A375 (cell line): ENCODE measurements at places on chromosomes 1 and 21. TPM values are rescaled to one million over a fixed set of nuclear protein-coding genes. Genes with fewer than 3 reads are reported as not detected.

The FAM72C gene
- 9.7 and 14.3 TPM in 2 replicates for total RNA-seq

The HSD3B2 gene
- total RNA-seq: 0.37 TPM in 1 of 2 replicates, not detected in the other

The OR2T2 gene
- not detected in 2 replicates for total RNA-seq

The PIAS3 gene
- 14.6 and 17.5 TPM in 2 replicates for total RNA-seq

The TEX38 gene
- not detected in 2 replicates for total RNA-seq

The PTGFRN gene
- total RNA-seq: 41.5 and 58.8 TPM in 2 replicates

The CELA3B gene
- total RNA-seq: not detected in 2 replicates

The PDPN gene
- total RNA-seq: 0.80 TPM in 1 of 2 replicates, not detected in the other

The AGL gene
- total RNA-seq: 4.9 and 5.5 TPM in 2 replicates

The S100A4 gene
- 142 and 157 TPM in 2 replicates for total RNA-seq

The TMEM222 gene
- total RNA-seq: 43.9 and 45.3 TPM in 2 replicates

The CSF3R gene
- total RNA-seq: not detected in 2 replicates

The HCRTR1 gene
- not detected in 2 replicates for total RNA-seq

The OR10J1 gene
- not detected in 2 replicates for total RNA-seq

The RCSD1 gene
- not detected in 2 replicates for total RNA-seq

The SV2A gene
- total RNA-seq: 30.9 and 31.2 TPM in 2 replicates

The CD34 gene
- total RNA-seq: 0.19 TPM in 1 of 2 replicates, not detected in the other

The FALEC gene
- 2.6 TPM in 1 of 2 replicates, not detected in the other for total RNA-seq

The HES3 gene
- total RNA-seq: not detected in 2 replicates

The DENND1B gene
- total RNA-seq: 5.7 and 6.6 TPM in 2 replicates

The CFAP141 gene
- not detected in 2 replicates for total RNA-seq

The PGLYRP3 gene
- not detected in 2 replicates for total RNA-seq

The ZNF691 gene
- total RNA-seq: 6.5 and 9.9 TPM in 2 replicates

The NUP210L gene
- 0.08 TPM in 1 of 2 replicates, not detected in the other for total RNA-seq

The SPOCD1 gene
- 9.9 and 10.8 TPM in 2 replicates for total RNA-seq

The MEGF6 gene
- 1.0 and 1.3 TPM in 2 replicates for total RNA-seq

The KRTAP19-4 gene
- not detected in 2 replicates for total RNA-seq

The C8A gene
- not detected in 2 replicates for total RNA-seq

The SH2D5 gene
- total RNA-seq: 1.7 and 2.8 TPM in 2 replicates

The RBM15 gene
- 62.0 and 62.6 TPM in 2 replicates for total RNA-seq

The SHE gene
- 0.08 and 0.11 TPM in 2 replicates for total RNA-seq

The KIAA0319L gene
- total RNA-seq: 42.5 and 43.1 TPM in 2 replicates

The CD101 gene
- 0.41 and 0.96 TPM in 2 replicates for total RNA-seq

The MYBPH gene
- not detected in 2 replicates for total RNA-seq

The STIL gene
- 19.9 TPM in 2 replicates for total RNA-seq

The TBX19 gene
- total RNA-seq: 0.98 and 1.0 TPM in 2 replicates

The SAMD11 gene
- total RNA-seq: 4.6 and 7.6 TPM in 2 replicates

The RHD gene
- not detected in 2 replicates for total RNA-seq

The CLIC6 gene
- total RNA-seq: not detected in 2 replicates

The CD160 gene
- total RNA-seq: not detected in 2 replicates

The SELL gene
- total RNA-seq: 0.15 and 0.53 TPM in 2 replicates

The GBP2 gene
- total RNA-seq: 16.2 and 22.2 TPM in 2 replicates

The CNKSR1 gene
- total RNA-seq: 0.98 and 1.8 TPM in 2 replicates

The HEYL gene
- total RNA-seq: not detected in 2 replicates

The RASSF5 gene
- 1.1 and 2.3 TPM in 2 replicates for total RNA-seq
